Aortic smooth muscle cell (primary cell): ENCODE measurements at places on chromosomes 1 and 21. TPM values are rescaled to one million over a fixed set of nuclear protein-coding genes. Genes with fewer than 3 reads are reported as not detected.

Gene C8A
- not detected in 2 replicates for total RNA-seq

Gene GNG12
- total RNA-seq: 300 and 324 TPM in 2 replicates

Gene FMOD
- 4.4 and 6.3 TPM in 2 replicates for total RNA-seq

Gene KRTAP19-5
- total RNA-seq: not detected in 2 replicates

Gene FHAD1
- under 0.01 and 0.13 TPM in 2 replicates for total RNA-seq
